HCEC 1CT (cell line): ENCODE measurements at places on chromosomes 3 and 15.
A peak's percentile ranks its signal among the peaks of the same experiment; 100 is the strongest.

GRCh38 chr3:123664753-123665152 lies 79.9 kb upstream of the HACD2 start:
- DNase-seq: no peak

DNA sequence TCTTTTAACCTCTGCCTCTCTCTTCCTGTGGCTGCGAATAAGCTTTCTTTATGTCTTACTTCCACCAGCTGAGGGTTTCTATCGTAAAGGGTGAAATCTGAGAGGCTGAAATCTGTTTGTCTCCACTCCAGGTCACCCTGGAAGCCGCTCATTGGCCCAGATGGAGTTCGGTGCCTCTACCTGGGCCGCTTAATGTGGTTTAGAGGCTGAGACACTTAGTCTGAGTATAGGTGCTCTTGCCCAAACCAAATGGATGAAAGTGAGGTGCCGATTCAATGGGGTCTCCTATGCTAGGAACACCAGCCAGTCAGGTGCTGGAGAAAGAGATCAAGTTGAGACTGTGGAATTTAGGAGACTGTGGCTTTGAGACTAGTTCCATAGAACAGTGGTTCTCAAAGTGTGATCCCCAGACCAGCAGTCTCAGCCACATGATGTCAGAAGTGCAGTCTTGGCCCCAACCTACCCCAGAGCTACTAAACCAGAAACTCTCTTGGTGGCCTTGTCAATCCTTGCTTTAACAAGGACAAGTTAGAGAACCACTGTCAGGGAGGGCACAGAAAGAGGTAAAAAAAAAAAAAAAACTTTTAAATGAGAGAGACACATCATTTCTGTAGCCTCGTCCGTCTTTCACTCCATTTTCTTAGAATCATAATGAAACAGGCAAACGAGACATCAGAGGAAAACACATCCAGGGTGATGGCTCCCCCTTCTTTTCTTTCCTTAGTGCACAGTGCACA lies 54.9 kb upstream of the CCR2 start:
- DNase-seq: no peak

DNA sequence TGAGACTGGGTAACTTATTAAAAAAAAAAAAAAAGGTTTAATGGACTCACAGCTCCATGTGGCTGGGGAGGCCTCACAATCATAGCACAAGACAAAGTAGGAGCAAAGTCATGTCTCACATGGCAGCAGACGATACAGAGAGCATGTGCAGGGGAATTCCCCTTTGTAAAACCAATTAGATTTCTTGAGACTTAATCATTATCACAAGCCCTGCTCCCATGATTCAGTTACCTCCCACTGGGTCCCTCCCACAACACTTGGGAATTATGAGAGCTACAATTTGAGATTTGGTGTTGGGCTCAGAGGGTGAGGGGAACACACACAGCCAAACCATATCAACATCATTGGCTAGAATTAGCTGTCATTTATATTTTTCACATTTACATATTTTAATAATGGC lies 221.0 kb downstream of the RSRC1 start:
- DNase-seq: no peak

DNA sequence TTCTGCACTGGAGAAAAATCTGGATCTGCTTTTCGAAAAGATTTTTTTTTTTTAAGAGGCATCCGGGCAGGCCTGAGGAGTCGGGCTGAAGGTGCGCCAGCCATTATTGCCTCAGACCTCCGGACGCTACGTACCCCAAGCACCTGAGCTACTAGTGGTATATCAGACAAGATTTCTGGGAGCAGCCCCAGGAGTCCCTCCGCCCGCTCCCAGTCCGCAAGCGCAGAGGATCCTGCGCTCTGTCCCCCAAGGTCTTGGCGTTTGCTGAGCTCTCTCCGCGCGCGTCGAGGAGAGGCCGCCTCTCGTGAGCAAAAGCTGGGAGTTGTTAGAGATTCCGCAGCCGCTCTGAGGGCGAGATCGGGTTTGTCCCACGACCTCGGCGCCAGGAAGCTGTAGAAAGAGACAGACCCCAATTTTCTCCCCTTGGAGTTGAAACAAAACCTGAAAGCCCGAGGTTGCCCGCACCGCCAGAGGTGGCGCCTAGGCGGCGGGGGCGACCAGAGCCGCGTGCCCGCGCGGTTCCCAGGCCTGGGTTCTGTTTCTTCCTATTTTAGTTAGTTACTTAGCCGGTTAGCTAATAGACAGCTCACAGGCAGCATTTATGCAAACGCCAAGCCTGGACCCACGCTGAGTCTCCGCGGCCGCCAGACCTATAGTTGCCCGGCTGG lies 72.5 kb upstream of the POLG start:
- DNase-seq: no peak

GRCh38 chr3:152197451-152197850 lies 71.3 kb upstream of the MBNL1 start:
- peak; percentile 76 for DNase-seq

DNA sequence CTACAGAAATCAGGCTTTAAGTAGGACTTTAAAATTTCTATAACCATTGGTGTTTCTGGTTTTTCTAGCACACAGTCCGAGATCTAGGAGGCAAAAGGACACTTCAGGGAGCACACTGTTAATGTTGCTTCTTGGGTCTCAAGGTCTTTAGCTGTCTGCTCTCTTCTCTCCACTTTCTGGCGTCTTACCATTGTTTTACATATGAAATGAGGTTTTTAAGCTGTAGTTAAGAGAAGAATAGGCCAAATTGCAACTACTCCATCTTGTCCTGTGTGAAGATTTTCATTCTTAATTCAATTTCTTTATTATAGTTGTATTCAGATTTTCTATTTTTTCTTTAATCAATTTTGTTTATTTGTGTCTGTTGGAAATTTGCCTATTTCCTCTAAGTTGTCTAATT lies 151.4 kb downstream of the WNT7A start:
- DNase-seq: no peak

GRCh38 chr15:57885435-57885834 lies 178.9 kb downstream of the POLR2M start:
- DNase-seq: no peak

DNA sequence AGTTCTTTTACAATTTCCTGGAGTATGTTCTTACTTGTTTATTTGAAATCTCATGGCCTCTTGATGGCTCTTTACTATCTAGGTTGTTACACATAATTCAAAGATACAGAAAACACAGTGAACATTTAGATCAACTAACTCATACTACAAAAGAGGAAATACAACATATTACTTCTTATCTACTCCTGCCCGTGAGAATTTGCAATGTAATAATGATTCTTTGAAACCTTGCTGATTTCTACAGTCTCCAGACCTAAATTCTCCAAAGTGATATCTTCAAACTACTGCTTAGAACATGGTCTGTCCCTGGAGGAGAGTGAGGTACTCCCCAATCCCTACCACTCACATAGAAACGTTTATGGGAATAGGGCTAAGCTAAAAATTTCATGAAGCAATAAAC lies 29.9 kb upstream of the GOLGA8B start:
- no peak for DNase-seq

GRCh38 chr15:60643555-60643954 lies 164.6 kb upstream of the ICE2 start:
- no peak for DNase-seq

DNA sequence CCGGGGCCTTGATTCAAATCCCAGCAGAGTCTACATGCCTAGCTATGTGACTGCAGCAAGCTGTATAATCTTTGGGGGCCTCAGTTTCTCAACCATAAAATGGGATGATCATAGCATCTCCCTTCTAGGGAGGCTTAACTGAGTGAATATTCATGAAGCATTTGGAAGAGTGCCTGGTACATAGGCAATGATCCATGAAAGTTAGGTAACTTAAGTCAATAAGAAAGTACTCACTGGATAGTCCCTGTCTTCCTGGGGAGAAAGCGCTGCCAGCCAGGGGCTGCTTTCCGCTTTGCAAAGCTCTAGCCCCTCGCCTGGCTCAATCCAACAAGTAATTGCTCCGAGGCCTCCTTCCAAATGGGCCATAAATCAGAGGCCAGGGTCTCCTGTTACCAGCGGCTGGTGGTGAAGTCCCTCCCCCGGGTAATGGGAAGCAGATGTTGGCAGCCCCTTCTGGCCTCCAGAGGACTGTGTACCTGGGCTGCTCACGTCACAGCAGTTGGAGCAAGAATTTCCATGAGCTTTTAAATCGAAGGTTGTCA lies 521.9 kb upstream of the PROK2 start:
- DNase-seq: no peak

DNA sequence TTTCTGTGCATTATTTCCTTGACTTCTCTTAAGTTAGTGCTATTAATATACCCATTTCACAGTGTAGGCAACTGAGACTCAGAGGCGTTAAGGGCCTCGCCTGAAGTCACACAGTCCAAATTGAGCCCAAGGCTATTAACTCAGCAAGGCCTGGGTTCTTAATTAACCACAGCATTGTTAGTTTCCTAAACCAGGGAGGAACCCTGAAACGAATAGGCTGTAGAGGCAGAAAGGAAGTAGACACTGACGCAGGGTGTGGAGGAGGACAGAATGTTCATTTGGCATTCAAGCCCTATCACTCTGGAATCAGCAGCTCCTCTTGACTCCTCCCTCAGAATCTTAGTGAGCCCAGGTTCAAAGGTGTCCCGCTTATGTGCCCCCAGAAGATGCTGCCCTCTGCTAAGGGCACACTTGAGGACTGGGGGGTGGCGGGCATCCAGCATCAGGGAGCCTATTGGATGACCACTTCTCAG lies 13.9 kb downstream of the ARHGEF3 start:
- DNase-seq: no peak

DNA sequence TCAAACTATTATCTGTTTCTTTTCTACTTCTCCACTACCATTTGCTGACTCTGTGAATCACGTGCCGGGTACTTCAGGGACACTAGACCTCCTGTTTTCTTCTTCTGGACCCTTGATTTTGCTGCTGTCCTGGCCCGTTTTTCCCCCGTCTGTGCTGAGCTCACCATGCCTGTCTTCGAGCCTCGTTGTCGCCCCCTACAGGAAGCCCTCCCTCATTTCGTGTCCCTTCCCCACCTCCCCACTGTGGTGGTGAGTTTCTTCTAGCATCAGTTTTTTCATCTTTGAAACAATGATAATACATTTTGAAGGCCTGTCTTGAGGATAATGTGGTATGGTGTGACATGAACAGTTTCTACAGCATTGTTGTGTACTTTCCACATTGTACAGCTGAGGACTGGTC lies 12.8 kb downstream of the GABRG3 start:
- no peak for DNase-seq

DNA sequence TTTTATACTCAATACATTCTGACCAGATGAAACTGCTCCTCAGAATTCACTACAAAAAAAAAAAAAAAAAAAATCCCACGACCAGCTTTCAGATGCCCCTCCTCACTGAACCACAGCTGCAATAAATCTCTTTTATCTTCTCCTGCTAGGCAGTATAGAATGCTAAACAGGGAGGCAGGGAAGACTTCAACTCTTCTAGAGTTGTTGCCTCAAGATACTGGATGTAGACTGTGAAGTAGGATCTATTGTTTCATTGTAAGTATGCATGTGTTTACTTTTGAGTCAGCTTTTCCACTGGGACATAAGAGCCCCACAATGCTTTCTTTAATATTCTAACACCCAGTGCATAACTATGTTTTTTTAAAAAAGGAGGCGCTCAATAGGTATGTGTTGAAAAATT lies 401.4 kb downstream of the TBL1XR1 start:
- DNase-seq: no peak

- DNase-seq: peak; percentile 48
Measured at GRCh38 chr15:68623301-68623892, 44.6 kb downstream of the CORO2B start.
